ENCODE measurements at places on chromosomes 12 and 14. TPM values are rescaled to one million over a fixed set of nuclear protein-coding genes. Genes with fewer than 3 reads are reported as not detected.

GRCh38 chr14:52020866-52021717, 31.7 kb downstream of the RTRAF start:
- DNase-seq: no peak

GRCh38 chr14:63770187-63770807, 42.4 kb upstream of the SGPP1 start:
- peak; percentile 48 for DNase-seq

DNA sequence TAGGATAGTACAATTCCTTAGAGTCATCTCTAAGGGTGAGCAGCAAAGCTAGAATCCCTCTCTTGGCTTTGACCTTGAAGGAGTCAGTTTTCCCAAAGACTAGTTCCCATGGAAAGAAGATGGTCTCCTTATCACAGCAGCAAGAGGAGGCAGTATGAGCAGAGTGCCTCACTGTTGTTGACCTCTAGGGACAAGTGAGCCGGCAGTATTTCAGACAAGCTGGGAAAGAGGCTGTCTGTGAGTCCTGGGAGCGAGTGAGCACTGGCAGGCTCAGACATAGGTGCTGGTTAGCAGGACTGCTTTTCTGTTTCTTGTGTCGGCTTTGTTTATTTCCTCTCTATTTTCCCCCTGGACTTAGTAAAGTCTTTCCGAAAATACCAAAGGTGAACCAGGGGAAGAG, 60.7 kb downstream of the NTF3 start:
- no peak for DNase-seq

DNA sequence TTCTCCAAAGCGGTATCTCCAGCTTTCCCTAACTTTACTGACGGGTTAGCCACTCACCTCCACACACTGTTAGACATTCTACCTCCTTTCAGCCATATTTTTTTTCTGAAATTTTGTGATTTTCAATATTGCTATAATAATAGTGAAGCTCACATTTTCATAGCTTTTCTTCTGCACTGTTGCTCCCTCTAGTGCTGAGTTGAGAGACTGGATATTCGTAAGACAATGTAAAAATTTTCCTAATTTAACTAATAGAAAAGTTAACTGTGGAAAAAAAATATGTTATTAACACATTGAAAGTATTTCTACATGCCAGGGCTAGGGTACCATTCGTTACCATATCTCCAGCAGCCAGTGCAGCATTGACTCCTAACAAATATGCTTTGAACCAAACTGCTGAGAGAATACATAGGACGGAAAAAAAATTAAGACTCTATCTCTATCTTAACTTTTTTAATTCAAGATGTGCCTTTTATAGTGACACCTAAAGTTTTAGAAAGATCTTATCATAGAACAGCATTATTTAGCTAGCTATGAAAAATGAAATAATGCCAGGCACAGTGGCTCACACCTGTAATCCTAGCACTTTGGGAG, 48.7 kb upstream of the ABCC9 start:
- DNase-seq: peak; percentile 17

The EGLN3 gene
- total RNA-seq: 14.3 TPM

The PTCSC3 gene
- not detected for total RNA-seq

The SLC2A13 gene
- 47.9 TPM for total RNA-seq

- no peak for DNase-seq
Measured at GRCh38 chr12:666766-667308, 3.6 kb upstream of the NINJ2 start.

DNA sequence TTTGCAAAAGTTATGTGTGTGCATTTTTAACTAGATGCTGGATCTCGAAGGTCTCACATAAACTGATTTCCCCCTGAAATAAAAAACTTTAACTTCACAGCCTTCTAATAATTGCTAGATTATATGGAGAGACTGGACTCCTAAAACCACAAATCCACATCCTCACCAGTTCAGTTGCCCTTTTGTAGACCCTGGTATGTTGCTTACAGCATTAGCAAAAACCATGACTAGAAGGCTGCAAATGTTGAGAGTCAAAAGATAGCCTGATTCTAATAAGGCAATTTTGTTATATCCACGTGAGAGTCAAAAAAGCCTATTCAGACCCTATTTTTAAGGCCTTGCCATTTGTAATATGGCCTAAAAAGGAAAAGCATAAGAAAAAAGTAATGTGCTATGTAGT, 37.4 kb downstream of the RASSF8 start:
- no peak for DNase-seq

DNA sequence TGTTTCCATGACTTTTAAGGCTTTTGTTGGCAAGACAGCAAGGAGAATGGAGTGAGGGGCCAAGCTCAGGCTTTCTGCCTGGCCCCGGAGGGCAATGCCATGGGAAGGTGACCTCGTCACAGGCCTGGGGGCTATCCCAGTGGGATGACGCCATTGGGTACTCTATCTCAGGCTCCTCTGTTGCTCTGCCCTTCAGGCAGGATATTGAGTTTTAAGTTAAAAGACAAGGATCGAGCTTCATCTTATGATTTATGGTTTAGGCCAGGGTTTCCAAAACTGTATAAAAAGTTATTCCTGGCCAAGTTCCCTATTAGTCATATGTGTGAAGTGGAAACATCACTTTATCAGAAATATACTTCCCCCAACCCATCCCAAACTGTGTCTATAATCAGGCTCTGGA, 127.7 kb downstream of the ZFP36L1 start:
- no peak for DNase-seq

GRCh38 chr12:94930216-94930654, 73.3 kb downstream of the NDUFA12 start:
- no peak for DNase-seq

DNA sequence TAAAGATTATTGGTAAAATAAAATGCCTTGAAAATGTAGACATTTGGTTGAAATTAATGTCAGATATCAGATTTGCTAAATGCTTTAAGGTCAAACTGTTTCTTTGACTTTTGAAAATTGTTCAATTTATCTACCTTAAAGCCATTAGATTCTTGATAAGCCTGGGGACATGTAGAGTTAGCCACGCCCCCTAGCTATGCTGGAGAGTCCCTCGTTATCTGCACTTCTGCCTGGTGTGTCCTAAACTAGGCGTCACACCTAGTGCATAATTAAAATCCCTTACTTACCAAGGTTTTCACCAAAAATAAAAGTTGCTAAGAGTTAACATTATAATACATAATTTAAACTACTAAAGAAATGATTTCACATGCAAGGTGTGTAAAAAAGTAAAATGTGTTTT, 79.5 kb downstream of the EGLN3 start:
- no peak for DNase-seq
